ENCODE measurements at places on chromosomes 4 and X.
A peak's percentile ranks its signal among the peaks of the same experiment; 100 is the strongest.

GRCh38 chr4:24988776-24989175 is 42.0 kb downstream of the LGI2 start:
- DNase-seq: peak; percentile 22

DNA sequence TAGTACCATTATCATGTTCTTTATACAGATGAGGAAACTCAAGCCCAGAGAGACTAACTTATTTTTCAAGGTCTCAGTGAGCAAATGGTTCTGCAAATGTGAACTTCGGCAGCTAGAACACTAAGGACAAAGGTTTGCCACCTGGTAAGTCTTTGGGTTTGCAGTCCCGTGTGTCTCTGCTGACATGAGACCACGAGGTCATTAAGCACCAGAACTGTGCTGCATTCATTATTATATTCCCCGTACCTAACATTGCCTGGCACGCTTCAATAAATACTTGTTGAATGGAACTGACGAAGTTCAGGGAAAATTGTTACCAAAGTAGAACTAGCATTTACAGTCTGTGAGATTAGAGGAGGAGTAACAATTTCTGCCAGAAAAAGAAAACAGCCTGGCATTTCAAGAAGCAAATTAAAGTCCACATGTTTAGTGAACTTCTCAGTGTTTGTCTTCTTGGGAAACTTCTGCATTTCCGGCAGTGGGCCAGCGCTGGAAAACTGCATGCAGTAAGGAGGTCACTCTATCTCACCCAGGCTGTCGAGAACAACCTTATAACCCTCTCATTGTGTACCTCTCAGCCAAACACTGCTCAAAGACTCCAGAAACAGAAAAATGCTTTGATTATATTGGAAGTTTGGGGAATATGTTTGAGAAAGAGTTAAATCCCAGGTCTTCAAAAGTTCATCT is 67.4 kb upstream of the CPEB2 start:
- no peak for DNase-seq

GRCh38 chrX:135652602-135653001 is 60.8 kb upstream of the CT45A1 start:
- DNase-seq: no peak

GRCh38 chr4:45280121-45280520 is 553.8 kb upstream of the GNPDA2 start:
- DNase-seq: no peak

DNA sequence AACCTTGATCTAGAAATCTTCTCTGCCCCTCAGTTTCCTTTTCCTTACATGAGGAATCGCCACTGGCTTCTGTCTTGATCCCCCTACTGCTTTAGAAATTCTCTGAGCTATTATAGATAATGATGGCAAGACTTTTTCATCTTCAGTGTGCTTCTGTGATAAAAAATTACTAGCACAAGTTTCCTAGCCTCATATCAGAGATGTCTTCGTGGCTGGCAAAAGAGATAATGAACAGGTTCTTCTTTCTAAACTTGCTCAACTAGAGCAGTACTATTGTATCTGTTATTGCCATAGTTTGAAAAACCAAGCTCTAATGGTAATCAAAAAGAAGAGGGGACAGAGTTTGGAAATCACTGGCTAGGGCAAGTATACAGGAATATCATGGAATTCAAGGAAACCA is 4.1 kb upstream of the PDGFC start:
- DNase-seq: no peak

GRCh38 chrX:153867671-153868070 is 18.3 kb downstream of the L1CAM start:
- DNase-seq: no peak

DNA sequence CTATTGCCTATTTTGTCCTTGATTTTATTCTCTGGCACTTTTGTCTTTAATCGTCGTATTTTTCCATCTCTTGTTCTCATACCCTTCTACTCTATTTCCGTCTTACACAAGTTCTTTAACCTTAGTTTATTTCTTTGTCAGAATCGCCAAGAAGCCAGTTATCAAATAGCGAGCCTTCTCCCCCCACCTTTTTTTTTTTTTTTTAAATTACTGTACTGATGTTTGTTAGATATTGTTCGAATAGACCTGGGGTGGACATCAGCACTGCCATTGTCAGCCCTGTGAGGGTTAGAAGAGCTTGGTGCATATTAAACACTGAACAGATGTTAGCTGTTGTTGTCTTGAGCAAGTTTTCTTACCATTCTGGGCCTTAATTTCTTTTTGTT is 1.2 kb downstream of the SPCS3 start:
- DNase-seq: peak; percentile 22

DNA sequence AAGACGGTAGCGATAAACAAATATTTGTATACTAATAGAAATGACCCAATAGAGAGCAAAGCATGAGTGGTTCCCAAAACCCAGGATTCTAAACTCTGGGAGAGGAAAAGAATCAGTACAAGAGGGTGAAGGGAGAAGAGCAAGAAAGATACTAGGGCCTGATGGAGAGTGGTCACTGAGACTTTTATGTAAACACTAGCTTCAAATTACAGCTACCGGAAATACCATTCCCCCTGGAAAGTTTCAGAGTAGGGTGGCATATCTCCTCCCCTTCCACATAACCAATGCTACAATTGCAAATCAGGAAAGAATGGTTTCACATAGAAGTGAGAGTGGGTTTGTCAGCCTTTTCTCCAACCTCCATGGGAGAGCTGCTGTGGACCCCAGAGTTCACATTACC is 77.1 kb downstream of the EIF4E start:
- no peak for DNase-seq

GRCh38 chrX:110331444-110332030 is 13.7 kb upstream of the AMMECR1 start:
- DNase-seq: no peak

GRCh38 chr4:22055954-22056353 is 107.4 kb upstream of the KCNIP4 start:
- no peak for DNase-seq

- no peak for DNase-seq
These were observed 175.7 kb upstream of the BCOR start for GRCh38 chrX:40273356-40274050.

GRCh38 chr4:162959046-162959445 is 207.6 kb downstream of the NAF1 start:
- peak; percentile 16 for DNase-seq

DNA sequence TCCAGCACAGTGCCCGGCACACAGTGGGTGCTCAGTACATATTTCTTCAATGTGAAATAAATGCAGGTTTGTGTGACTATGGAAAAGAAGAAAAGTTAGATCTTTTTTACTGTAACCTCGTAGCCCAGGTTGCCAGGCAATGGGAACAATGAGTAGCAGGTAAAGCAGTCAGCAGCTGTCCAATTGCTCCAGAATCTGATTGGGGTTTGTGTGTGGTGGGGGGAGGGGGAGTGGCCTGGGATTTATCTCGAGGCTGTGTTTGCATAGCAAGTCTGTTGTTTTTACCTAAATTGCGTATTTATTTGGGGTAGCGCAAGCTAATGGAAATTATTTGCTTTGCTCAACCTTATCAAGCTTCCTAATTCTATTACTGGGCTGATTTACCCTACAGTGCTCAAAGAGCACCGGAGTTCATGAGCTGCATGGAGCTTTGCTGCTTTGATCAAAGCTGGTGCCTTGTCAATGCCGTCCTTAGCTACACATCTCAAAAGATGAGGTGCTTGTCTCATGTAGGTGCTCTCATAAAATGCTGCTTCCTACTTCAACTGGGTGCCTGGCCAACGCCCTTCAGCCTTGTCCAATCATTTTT is 145.0 kb upstream of the DGKK start:
- no peak for DNase-seq

DNA sequence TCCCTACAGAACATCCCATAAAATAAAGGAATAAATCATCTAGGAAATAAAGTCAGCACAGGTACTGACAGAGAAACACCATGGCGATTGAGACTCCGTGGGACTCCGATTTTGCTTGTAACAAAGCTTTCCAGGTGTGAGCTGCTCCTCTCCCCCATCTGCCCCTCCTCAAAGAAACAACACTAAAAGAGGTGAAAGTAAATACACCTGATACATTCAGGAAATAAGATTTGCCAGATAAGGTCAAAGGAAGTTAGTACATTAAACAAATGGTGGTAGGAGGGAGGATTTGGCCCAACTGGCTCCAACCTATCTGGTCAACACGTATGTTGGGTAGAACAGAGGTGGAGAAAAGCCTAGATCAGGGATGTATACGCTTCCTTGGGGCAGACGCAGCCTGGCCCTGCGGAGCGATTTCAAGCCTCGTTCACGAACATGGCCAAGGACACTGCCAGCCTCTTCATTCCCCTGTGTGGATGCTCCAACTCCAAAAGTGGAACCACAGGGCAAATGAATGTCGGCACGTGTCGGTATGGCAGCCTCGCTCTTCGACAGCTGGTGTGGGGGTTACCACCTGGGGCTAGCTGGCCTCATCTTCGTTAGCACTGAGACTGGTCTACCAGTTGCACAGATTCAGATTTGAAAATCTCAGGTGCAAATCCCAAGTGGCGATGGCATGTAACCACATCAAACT is 162.5 kb downstream of the AFAP1 start:
- no peak for DNase-seq

- DNase-seq: no peak
These were observed 65.3 kb upstream of the DHRSX start for GRCh38 chrX:2566055-2566454.

DNA sequence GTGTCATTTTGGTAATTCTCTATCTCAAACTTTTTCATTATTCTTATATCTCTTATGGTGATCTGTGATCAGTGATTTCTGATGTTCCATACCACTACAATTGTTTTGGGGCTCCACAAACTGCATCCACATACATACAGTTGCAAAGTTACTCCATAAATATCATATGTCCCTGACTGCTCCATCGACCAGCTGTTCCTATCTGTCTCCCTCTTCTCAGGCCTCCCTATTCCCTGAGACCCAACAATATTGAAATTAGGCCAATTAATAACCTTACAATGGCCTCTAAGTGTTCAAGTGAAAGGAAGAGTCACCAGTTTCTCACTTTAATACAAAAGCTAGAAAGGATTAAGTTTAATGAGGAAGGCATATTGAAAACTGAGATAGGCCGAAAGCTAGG is 108.7 kb downstream of the ANAPC10 start:
- DNase-seq: no peak

- no peak for DNase-seq
These were observed 204.8 kb downstream of the TRAM1L1 start for GRCh38 chr4:116880625-116881024.

GRCh38 chr4:165177725-165178666 is 29.4 kb upstream of the KLHL2 start:
- peak; percentile 8 for DNase-seq

DNA sequence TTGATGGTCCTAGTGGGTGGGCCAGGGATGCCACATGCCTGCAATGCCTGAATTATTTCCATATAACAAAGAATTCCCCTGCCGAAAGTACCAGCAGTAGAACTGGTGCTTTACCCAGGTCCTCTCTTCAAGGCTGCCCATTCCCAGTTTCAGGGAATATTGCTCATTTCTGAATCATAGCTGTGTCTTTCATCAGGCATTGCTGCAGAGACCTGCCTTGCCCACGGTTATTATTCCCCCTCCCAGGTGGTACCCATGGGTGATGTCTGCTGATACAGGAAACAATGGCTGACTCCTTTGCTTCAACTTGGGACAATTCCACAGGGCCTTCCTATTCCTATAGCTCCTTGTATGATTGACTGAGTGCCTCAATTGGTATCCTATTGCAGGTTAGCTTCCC is 9.7 kb upstream of the IQCM start:
- no peak for DNase-seq

- DNase-seq: no peak
These were observed 695.5 kb downstream of the PCDH7 start for GRCh38 chr4:31415629-31416028.

GRCh38 chr4:40144716-40145115 is 52.1 kb upstream of the RHOH start:
- DNase-seq: no peak

DNA sequence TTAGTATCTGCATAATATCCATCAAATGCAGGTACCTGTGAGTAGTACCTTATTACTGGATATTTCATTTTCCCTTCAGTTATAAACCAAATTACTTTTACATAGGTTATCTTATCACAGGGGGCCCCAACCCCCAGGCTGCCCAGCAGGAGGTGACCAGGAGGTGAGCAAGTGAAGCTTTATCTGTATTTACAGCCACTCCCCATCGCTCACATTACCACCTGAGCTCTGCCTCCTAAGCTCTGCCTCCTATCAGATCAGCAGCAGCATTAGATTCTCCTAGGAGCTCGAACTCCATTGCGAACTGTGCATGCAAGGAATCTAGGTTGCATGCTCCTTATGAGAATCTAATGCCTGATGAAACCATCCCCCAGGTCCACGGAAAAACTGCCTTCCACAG is 6.3 kb downstream of the PRSS12 start:
- no peak for DNase-seq

GRCh38 chrX:17380221-17380620 is 5.2 kb downstream of the NHS start:
- no peak for DNase-seq

- DNase-seq: peak; percentile 83
These were observed 164.6 kb downstream of the BANK1 start for GRCh38 chr4:101954975-101955678.

- no peak for DNase-seq
These were observed 55.7 kb upstream of the STIM2 start for GRCh38 chr4:26804925-26805324.

- no peak for DNase-seq
These were observed 35.5 kb upstream of the PLS3 start for GRCh38 chrX:115525486-115525885.

DNA sequence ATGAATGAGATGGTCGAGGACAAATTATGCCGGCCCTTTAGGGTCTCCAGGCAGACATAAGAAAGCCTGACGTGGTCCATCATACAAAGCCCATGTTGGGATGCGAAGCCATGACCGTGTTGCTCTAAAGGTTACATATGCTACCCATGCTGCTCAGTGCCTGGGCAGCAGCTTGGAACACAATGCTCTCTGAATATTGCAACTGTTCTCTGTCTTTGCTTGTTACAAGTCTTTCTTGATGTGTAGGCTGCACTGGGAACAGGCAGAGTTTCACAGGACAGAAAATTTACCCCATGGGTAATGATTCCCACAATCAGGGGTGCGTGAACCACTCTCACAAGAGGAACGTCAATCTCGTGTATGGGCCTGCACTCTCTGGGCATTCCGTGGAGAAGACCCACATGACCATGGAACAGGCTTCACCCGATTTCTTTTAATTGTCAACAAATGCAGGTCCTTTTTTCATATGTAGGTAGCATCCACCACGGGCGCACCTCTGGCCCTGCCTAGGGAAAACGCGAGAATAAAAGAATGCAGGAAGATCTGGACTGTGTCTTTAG is 66.3 kb downstream of the NBDY start:
- DNase-seq: no peak

DNA sequence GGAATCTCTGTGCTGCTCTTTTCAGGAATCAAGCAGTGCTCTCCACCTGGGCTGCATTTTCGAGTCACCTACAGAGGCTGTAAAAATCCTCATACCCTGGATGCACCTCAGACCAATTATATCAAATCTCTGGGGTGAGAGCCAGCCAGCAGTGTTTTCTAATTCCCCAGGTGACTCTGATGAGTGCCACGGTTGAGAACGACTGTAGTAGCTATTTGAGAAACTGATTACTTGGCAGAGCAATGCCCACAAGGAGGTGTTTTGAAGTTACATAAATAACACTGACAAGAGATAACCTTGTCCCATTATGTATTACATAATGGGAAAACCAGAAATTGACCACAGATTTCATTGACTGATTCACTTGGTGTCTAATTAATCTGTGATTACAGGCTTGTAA is 46.8 kb downstream of the CLCN4 start:
- no peak for DNase-seq

GRCh38 chr4:145907390-145907789 is 31.2 kb downstream of the ZNF827 start:
- DNase-seq: no peak
